ENCODE measurements at places on chromosomes 3 and 15. TPM values are rescaled to one million over a fixed set of nuclear protein-coding genes. Genes with fewer than 3 reads are reported as not detected.
A peak's percentile ranks its signal among the peaks of the same experiment; 100 is the strongest.

DNA sequence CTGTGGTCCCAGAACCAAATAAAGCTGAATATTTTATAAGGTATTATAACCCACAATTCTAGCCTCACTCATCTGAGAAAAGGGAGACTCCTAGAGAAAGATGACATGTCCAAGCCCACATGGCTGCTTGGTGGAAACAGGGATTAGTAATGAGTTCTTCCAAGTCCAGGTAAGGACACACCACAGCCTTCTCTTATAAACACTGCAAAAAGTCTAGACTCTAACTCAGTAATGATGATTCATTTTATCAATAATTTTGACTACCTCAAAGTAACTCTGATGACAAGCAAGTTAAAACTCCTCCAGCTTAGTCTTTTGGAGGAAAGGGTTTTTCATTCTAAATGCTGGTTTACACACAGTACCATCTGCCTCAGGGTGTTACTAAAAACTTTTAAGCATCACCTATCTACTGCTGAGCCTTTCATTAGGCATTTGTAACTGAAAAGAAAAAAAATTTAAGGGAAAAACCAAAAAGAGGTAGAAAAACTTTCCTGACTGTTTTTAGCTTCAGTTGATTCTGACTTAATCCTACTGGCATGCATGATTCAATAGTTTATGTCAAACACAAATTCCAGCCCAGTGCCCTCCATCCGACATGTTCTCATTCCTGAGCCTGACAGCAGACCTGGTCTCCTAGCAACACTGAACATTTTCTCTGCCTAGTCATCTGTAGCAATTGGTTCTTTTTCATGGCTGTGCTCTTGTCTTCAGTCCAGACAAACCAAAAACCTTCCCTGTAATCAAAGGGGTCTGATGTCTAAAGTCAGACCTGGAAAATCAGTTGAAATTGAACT lies 43.9 kb downstream of the P3H2 start:
- peak; percentile 93 for DNase-seq

- peak; percentile 46 for DNase-seq
Observed at GRCh38 chr3:118577055-118577777, 457.4 kb downstream of the IGSF11 start.

- no peak for DNase-seq
Observed at GRCh38 chr15:64622410-64623260, 152.8 kb downstream of the RBPMS2 start.

GRCh38 chr3:42216302-42216701 lies 49.7 kb downstream of the CCK start:
- no peak for DNase-seq

DNA sequence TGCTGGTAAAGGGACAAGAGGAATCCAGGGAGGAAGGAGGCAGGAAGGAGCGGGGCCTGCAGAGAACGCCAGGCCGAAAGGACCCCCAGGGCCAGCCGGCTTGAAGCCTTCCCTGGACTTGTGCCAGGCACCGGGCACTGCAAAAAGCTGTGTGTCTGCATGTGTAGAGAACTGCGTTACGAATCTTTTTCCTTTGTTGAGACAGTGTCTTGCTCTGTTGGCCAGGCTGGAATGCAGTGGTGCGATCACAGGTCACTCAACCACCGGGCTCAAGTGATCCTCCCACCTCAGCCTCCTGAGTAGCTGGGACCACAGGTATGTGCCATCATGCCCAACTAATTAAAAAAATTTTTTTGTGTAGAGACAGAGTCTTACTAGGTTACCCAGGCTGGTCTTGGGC lies 17.0 kb upstream of the MUC4 start:
- no peak for DNase-seq

The STRIT1 gene
- total RNA-seq: not detected

The PLA2G4D gene
- 0.48 TPM for total RNA-seq

The MYLK gene
- 1,145 TPM for total RNA-seq

The PDIA5 gene
- total RNA-seq: 40.4 TPM

The FGF12 gene
- total RNA-seq: 7.0 TPM
